ENCODE measurements at places on chromosomes 3 and 15.
A peak's percentile ranks its signal among the peaks of the same experiment; 100 is the strongest.

DNA sequence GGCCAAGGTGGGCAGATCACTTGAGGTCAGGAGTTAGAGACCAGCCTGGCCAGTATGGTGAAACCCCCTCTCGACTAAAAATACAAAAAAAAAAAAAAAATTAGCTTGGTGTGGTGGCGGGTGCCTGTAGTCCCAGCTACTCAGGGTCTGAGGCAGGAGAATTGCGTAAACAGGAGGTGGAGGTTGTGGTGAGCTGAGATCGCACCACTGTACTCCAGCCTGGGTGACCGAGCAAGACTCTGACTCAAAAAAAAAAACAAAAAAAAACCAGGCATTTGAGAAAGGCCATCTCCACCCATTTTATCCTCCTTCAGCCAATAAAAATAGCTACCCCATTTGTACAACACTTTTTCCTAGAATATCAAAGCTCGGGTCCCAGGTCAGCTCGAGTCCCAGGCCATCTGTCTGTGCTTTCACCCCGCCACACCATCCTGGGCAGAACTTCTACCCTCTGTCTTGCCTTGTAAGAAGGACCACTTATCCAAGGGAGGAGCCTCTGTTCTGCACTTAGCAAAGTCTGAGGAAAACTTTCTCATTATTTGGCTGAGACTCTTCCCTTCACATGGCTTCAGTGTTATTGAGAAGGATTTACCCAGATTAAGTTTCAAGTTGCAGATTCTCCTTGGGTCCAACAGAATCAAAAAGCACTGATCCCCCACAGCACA, 99.1 kb downstream of the MESD start:
- peak; percentile 8 for DNase-seq

- no peak for DNase-seq
Measured at GRCh38 chr3:7567160-7567559, 706.2 kb downstream of the GRM7 start.

GRCh38 chr3:66390013-66390412, 110.8 kb downstream of the LRIG1 start:
- DNase-seq: no peak

- no peak for DNase-seq
Measured at GRCh38 chr15:75811626-75812025, 31.6 kb upstream of the UBE2Q2 start.

- DNase-seq: no peak
Measured at GRCh38 chr3:12856626-12857025, 15.3 kb upstream of the RPL32 start.

- DNase-seq: no peak
Measured at GRCh38 chr15:40650479-40650878, 44.5 kb upstream of the RAD51 start.

DNA sequence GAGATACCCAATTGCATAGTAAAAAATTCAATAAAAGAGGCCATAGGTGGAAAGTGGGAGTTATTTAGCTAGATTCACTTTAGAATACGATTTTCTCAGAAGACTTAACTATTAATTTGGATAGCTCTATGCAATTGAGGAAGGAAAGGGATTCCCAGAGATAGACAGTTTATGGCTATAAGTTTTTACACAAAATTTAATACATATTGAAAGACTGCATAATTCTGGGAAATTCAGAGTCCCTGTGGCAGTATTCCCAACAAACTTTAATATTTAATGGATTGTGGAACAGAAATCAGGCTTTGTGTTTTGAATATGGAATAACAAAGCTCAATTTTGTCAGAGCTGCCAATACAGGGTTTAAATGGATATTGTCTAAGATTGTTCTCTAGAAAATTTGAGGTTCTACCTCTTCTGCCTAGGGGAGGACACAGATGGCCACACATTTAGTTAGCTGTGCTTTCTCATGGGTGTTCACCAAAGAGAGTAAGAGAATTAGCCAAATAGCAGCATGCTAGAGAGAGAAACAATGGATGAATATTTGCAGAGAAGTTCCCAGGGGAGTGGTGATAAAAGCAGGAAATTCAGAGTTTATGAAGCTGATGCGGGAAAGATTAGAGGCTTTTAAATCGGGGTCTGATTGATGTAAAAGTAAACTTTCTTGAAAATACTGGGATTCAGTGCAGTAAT, 8.5 kb downstream of the ISL2 start:
- DNase-seq: no peak

GRCh38 chr3:33543601-33544000, 103.4 kb upstream of the UBP1 start:
- no peak for DNase-seq

GRCh38 chr15:92168066-92168683, 225.5 kb upstream of the ST8SIA2 start:
- no peak for DNase-seq

GRCh38 chr15:62453375-62453774, 288.3 kb upstream of the C2CD4B start:
- no peak for DNase-seq

GRCh38 chr3:183172051-183172639, 9.6 kb upstream of the LAMP3 start:
- no peak for DNase-seq

DNA sequence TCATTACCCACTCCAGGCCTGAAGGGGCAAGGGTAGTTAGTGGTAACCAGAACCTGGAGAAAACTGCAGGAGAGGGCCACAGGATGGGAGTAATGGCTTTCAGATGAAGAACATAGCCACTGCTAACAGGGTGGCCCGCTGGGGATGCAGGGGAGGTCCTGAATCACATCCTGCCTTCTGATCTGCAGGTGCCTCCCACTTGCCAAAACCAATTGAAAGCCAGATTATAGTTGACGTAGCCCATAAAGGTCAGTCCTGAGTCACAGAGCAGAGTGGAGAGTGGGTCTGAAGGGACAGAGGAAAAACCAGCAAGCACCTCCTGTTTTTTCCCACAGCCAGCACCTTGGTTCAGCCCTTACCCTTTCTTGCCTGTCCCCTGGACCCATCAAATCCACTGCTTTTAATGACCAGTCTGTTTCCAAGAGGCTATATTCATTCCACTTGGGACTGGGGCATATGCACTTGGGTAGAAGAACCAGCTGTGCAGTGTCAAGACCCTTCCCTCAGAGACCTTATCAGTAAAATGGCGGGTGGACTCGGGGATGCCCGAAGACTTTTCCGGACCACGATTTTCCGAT, 646 bp upstream of the SLC35G2 start:
- DNase-seq: peak; percentile 89

Data from RCC 7860 (cell line).